ENCODE measurements at places on chromosomes 13 and 19.

- peak; percentile 47 for DNase-seq
These were observed 47.4 kb upstream of the TMTC4 start for GRCh38 chr13:100721885-100722512.

- DNase-seq = no peak
These were observed 46.8 kb downstream of the KLF12 start for GRCh38 chr13:74087357-74087756.

DNA sequence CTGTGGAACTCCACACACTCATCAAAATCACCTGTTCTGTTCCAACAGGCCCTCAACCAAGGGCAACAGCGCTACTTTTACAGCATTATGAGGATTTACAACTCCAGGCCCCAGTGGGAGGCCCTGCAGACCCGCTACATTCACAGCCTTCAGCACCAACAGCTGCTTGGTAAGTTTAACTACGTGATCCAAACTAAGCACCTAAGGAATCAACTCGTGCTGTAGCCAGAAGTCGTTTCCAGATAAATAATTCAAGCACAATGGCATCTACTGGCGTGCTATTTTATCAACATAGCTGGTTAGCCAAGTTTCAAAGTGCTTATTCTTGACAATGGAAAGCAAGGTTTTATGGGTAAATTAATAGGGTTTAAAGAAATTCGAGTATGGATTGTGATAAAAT is 5.3 kb downstream of the FAM216B start:
- DNase-seq = no peak

- DNase-seq = no peak
These were observed 75.3 kb upstream of the RXFP2 start for GRCh38 chr13:31663880-31664585.

DNA sequence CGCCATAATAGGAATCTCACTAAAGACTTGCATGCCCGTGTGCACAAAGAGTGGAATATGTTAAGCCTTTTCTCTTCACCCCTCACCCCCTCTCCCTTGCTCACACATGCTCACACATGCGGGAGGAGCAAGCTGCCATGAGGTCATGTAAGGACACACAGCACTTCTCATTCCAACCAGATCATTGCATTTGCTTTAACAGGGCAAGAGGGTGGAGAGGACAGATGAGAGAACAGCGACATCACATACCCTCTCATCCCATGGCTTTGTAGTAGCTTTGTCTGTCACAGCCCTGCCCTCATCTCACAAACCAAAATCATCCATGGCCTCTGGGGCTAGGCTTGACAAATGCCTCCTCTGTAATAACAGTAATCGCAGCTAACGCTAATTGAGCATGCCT is 145.6 kb upstream of the FRY start:
- no peak for DNase-seq
